Stimulated activated CD4-positive, alpha-beta T cell treated with anti-CD3 and anti-CD28 coated beads, Interleukin-15, amount 100 ng/mL, for 1 hour (primary cell): ENCODE measurements at places on chromosomes 7 and 10.

GRCh38 chr7:104772405-104773345 is 241.3 kb upstream of the KMT2E start:
- no peak for DNase-seq

GRCh38 chr7:159067576-159068487 is 76.8 kb downstream of the VIPR2 start:
- no peak for DNase-seq

- DNase-seq, result no peak
Measured at GRCh38 chr7:68700414-68700813, 897.9 kb upstream of the AUTS2 start.

GRCh38 chr10:63456437-63457210 is 9.2 kb downstream of the JMJD1C start:
- DNase-seq, result no peak

- DNase-seq, result no peak
Measured at GRCh38 chr10:129096065-129096984, 370.7 kb upstream of the MGMT start.

DNA sequence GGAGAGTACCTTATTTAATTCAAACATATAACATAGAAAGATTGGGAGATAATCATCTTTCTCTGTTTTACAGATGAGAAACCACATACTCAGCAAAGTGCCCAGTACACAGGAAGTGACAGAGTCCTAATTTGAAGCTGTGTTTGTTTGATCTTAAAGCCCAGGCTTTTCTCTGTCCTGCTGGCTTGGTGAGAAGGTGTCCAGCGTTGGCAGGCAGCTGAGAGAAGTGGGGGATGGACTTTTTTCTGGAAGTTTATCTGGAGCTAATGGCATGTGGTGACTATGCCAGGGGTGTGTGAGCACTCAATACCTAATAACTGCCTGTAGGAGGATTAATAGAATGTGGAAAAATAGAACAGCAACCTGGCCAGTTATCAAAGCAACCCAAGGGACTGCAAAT is 60.8 kb downstream of the NPSR1 start:
- no peak for DNase-seq

DNA sequence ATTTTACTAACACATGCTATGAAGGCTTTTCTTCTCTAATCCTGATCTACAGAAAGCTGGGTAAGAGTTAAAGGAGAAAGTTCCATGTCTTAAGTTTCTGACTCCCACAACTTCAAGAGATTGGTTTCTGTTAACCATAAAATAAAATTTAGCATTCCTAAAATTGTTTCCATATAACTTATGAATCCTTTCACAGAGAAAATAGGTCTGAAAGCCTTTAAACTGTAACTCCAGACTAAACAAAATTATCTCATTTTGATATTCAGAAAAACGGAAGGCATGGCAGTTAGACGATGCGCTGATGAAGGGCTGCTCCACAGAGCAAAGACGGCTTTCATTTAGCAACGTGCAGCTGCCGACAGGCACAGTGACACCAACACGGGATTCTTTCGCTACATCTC is 133.3 kb downstream of the SLC25A13 start:
- DNase-seq, result no peak

DNA sequence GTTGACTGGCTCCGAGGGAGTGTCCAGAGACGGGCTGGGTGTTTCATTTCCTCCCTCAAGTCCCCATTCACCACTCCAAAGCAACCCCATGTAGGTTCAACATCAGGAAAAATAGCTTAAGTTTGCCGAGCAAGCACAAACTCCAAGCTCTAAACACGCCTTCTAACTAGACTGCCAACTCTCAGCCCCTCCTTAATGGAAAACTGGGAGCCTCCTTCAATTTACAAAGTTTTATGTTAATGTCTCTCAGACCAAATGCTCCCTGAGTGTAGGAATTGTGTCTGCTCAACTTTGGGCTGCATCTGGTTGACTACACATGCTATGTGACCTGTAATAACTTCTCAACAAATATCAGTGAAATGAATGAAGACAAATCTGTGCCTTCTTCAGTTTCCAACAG is 87.5 kb downstream of the FAM204A start:
- no peak for DNase-seq

DNA sequence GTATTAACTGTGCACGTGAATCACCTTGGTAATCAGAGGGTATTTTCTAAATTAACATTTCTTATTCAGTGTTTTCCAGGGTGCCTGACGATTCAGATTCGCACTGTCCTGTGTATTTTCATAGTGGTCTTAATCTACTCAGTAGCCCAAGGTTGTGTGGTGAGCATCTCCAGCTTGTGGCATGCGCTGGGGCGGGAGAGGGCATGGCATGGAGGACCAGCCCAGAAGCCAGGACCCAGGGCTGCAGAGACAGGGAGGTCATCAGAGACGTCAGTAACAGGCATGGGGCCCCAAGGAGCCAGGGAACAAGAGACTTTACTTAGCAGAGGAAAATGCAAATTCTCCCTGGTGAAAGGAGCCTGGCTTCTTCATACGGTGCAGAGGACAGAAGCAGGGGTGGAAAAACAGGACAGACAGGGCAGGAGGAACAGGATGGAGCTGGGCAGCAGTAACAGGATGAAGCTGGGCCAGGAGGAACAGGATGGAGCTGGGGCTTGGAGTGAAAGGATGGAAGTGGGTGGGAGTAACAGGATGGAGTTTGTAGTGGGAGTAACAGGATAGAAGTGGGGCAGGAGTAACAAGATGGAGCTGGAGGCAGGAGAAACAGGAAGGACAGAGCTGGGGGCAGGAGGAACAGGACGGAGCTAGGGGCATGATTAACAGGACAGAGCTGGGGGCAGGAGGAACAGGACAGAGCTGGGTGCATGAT is 110.9 kb downstream of the ADCY1 start:
- no peak for DNase-seq

- DNase-seq, result no peak
Measured at GRCh38 chr7:35280902-35281301, 27.0 kb upstream of the TBX20 start.

- no peak for DNase-seq
Measured at GRCh38 chr7:87398446-87398845, 53.0 kb downstream of the CROT start.

DNA sequence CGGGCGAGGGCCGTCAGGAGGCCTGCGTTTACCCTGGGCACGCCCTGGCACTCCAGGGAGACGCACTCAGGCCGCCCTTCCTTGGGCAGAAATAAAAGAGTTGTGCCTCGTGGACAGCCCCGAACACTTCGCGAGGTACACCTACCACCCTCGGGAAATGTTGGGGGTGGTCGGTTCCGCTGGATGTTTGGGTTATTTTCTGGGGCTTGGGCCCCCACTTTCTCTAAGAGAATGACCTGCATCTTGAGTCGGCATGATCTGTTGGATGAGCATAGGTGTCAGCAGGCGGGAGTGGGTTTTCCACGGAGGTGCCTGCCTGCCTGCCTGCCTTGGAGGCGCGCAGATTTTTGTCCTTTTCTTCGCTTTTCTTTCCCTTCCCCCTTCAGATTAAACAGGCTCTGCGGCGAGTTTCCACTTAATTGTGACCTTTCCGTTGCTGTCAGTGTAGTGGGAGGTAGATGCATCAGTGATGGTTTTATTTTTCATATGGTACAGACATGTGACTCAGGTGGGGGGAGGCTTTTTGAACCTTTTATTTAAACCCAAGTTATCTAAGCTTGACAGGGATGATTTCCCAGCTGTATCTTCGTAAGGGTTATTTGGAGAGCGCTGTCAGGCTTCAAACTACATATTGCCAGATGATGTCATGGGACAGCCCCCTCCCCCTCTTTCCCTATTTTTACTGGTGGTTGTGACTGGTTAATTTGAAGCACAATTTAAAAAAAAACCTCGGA is 661 bp downstream of the HECTD2 start:
- DNase-seq, result no peak

DNA sequence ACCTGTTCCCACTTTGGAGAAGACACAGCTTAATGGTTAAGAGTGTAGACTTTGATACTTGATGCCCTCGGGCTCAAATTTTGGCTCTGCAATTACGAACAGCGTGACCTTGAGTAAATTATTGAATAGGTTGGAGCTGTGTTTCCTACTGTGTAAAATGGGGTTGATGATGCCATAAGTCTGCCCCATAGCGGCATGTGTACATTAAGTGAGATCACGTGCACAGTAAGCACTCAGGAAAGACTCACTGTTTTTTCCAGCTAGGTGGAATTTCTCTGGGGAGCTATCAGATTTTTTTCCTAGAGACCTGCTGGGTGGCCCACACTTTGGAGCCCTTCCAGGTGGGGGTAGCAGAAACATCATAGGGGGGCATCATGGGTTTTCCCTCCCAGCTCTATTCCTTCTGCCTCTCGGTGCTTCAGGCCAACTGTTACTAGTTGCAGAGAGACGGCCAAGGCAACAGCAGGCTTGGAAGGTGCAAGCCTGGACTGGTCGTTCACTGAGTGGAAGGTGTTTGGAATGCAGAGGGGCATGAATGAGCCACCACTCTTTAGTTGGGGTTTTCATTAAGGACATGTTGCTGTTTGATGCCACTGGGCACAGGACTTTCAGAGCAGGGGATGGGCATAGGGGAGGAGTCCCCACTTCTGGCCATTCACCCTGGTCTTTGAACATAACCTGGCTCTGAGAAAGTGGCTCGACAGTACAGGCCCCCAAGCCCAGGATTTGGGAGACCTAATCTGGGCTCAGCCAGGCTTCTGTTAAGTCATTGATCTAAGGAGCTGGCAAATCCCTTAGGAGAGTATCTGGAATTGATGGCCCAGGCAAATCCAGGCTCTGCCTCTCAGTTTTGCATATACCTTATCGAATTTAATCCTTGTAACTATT is 64.0 kb downstream of the SYPL1 start:
- DNase-seq, result no peak

DNA sequence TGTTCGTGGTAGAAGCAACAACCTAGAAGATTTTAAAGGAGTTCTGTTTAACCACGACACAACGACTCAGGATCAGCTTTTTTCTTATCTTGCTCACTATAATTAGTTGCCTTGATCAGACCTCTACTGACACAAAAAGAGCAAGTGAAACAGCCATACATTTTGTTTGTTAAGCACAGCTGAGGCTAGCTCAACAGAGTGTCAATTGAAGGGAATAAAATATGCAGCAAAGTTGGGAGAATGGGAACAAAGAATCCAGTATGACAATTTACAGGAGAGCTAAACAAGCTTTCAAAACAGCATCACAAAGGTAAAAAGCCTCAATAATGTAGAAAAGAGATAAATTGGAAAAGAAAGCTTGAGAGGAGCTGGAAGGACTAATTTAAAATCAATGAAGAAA is 40.5 kb upstream of the HERPUD2 start:
- no peak for DNase-seq

DNA sequence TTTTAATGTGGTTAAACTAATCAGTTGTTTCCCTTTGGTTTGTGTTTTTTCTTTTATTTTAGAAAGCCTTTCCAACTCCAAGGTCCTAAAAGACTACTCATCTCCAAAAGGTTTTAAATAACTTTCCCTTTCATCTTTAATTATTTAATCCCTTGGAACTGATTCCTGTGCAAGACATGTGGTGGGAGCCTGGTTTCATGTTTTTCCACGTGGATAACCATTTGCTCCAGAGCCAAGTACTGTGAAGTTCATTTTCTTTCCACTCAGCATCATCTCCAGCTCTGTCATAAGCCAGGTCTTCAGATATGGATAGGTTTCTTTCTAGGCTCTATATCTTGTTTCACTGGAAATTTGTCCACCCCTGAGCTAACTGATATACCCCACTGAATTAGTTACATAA is 16.7 kb downstream of the PPP1R3C start:
- no peak for DNase-seq

DNA sequence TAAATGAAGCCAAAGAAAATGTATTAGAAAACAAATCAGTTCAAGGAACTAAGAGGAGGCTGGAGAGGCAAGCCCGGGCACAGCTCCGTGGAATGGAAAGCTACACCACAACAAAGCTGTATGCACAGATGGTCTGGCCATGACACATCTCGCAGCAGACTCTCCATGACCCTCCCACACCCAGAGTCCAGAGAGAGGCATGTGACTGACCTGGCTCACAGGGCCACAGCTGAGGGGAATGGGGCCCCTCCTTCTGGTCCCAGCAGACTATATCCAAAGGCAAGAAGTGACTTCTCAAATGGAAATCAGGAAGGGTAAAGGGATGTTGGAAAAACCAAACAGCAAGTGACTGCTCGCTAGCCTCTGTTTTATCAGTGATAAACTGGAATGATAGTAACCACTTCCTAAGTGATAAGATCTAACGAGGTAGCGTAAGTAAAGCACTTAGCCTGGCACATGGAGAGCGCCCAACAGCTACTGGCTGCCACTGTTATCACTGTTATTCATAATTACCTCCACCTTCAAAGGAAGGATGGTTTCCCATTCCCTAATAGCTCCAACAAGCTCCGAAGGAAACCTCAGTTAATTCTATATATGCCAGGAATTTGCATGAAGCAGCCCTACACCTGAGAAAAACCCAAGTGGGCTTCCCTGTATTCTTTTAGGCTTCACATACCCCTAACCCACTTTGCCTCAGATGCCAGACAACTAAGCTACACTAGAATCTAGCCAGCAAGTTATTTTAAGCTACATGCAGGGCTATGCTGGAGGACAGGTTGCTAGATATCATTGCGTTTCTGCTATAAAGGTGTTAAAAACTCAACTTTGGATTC is 8.4 kb downstream of the OSBPL3 start:
- DNase-seq, result no peak
